Stimulated activated CD8-positive, alpha-beta memory T cell treated with anti-CD3 and anti-CD28 coated beads, Interleukin-2, amount 100 ng/mL, for 48 hours (primary cell): ENCODE measurements at places on chromosomes 1 and 21.

GRCh38 chr21:18826562-18826961 lies 423.0 kb upstream of the TMPRSS15 start:
- no peak for DNase-seq

DNA sequence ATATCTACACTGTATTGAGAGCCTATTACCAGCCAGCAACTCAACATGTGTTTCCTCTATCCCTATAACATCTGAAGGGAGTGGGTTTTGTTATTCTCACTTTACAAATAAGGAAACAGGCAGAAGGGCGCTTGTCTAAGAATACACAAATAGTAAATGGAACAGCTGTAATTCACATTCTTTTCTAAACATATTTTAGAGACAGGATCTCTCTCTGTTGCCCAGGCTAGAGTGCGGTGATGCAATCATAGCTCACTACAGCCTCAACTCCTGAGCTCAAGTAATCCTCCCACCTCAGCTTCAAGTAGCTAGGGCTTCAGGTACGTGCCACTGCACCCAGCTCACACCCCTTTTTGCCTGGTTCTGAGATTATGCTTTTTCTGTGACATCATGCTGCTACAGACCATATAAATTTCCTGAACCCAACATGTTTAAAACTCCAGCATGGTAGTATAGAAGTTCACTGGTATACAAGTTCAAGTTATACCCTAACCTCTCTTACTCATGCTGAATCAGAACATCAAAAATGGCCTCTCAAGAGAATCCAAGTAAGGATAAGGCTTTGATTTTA lies 8.6 kb upstream of the TACSTD2 start:
- DNase-seq = no peak

- DNase-seq = no peak
Measured at GRCh38 chr1:98296681-98297080, 364.8 kb upstream of the SNX7 start.

GRCh38 chr1:54805466-54805865 lies 4.3 kb upstream of the TTC22 start:
- DNase-seq = no peak

GRCh38 chr1:8555582-8555981 lies 237.7 kb downstream of the SLC45A1 start:
- no peak for DNase-seq

DNA sequence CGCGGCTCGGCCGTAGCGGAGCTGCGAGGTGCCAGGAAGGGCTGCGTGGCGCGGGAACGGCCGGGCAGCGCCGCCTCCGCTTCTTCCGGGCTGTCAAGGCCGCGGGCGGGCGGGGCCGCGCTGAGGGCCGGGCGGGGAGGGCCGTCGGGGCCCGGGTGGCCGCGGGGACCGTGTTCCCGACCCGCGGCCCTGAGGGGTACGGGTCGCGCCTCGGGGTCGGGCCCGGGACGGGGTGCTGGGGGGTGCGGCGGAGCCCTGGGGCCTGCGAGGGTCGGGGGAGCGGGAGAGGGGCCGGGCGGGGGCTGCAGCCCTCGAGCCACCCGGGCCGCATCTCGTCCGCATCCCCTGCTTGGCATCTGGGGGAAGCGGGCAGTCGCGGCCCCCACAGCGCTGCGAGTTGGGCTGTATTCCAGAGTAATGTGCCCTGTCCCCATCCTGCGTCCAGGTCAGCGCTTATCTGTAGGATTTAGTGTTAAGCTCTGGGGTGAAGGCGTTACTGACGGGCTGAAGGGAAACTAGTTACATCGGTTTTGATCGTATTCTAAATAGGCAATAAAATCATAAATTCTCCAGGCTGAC lies 379 bp downstream of the RER1 start:
- DNase-seq = no peak

- DNase-seq = no peak
Measured at GRCh38 chr1:40532844-40533424, 1.5 kb downstream of the ZNF684 start.

DNA sequence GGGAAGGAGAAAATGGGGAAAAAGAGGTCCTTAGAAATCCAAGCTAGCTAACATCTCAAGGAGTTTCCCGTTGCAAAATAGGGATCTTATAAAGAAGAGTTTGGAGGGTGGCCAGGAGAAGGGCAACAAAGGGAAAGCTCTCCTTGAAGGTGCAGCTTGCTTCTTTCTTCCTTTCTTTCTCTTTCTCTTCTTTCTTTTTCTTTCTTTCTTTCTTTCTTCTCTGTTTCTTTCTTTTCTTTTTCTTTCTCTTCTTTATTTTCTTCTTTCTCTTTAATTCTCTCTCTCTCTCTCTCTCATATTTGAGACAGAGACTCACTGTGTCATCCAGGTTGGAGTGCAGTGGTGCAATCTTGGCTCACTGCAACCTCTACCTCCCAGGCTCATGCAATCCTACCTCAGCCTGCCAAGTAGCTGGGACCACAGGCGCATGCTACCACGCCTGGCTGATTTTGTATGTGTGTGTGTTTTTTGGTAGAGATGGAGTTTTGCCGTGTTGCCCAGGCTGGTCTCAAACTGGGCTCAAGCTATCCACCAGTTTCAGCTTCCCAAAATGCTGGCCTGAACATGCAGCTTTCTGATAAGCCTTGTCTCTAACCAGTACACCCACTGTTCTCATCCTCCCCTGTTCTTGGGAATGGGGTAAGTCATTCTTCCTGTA lies 44.4 kb downstream of the RNF11 start:
- no peak for DNase-seq

GRCh38 chr1:104797982-104798381 lies 1048.3 kb downstream of the AMY1C start:
- no peak for DNase-seq

GRCh38 chr1:8374812-8375211 lies 56.9 kb downstream of the SLC45A1 start:
- DNase-seq = no peak

DNA sequence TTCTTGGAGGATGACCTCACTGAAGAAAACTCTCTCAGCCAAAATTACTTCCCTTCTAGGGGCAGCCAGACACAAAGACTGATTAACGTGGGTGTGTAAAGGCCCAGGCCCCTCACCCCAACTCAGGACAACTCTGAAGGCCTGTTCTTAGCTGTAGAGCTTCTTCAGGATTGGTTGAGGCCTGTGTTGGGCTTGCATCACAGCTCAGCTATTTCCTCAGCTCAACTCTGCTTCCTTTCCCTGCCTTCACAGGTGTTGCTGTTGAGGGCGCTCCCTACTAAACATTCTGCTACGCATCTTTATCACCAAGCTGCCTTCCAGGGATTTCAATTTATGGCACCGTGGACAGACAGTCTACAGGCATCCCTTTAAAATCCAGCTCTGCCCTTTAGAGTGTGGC lies 36.8 kb downstream of the MAB21L3 start:
- no peak for DNase-seq

DNA sequence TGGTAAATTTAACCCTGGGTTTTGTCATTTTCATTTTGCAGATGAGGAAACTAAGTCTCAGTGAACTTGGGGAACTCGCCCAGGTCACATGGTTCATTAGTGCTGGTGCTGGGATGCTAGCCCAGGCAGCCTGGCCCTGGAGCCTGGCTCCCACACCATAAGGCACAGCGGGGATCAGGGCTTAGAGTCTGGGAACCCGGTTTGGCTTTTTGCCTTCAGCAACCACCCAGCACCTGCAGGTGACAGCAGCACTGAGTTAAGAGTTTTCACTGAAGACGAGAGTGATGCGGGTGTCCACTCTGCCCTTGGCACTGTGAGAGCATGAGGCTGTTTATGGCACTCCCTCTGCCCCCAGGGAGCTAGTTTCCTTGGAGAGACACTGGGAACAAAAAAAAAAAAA lies 18.4 kb upstream of the CD101 start:
- no peak for DNase-seq

DNA sequence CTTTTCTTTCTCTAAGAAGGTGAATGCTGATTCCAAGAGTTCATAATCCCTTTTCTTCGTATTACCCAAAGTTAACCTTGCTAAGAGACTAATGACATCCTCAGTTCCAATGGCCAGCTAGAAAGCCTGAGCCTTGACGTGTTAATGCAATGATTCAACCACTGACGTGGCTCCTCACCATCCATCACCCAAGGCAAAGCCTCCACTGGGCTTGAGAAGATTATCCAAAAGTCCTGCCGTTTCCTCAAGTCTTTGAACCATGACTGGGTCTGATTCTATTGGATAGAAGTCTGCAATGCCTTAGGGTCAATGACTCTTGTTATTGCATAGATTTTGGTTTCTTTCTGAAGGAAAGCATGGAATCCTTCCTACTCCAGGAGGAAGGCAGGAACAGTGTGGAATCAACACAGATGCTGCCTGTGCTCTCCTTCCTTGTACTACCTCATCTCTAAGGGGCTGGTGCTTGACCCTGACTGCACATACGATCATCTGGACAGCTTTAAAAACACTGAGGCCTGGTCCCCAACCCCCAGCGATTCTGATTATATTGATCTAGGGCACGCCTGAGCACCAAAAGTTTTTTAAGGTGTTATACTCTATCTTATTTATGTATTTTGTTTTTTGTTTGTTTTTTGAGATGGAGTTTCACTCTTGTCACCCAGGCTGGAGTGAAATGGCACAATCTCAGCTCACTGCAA lies 69.3 kb upstream of the ANGPTL1 start:
- no peak for DNase-seq

DNA sequence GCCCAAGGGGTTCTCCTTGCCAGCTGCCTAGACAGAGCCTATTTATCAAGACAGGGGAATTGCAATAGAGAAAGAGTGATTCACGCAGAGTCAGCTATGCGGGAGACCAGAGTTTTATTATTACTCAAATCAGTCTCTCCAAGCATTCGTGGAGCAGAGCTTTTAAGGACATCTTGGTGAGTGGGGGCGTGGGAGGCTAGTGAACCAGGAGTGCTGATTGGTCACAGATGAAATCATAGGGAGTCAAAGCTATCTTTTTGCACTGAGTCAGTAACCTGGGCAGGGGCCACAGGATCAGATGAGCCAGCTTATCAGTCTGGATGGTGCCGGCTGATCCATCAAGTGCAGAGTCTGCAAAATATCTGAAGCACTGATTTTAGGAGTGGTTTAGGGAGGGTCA lies 64.8 kb upstream of the MRPS6 start:
- peak; percentile 69 for DNase-seq

GRCh38 chr1:161162806-161163205 lies 3.4 kb upstream of the PPOX start:
- DNase-seq = no peak

DNA sequence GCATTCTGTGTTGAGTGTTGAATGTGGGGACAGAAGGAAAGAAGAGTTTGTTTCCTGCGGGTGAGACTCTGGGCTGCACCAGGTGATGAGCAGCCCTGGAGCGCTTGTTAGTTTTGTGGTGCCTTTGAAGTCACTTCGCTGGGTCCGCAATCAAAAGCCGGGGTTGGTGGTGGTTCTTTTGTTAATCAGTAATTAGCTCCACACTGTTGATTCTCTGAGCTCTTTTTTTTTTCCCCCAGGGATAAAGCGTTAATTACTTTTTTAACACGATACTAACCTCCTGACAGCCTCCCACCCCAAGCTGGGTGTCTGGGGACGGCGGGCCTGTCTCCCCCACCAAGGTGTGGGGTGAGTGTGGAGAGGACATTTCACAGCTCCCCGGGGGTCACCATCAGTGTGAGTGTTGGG lies 56.6 kb downstream of the AGPAT3 start:
- no peak for DNase-seq

GRCh38 chr1:224730965-224731364 lies 114.8 kb downstream of the CNIH3 start:
- DNase-seq = no peak

- no peak for DNase-seq
Measured at GRCh38 chr1:63641615-63642014, 48.4 kb downstream of the PGM1 start.

DNA sequence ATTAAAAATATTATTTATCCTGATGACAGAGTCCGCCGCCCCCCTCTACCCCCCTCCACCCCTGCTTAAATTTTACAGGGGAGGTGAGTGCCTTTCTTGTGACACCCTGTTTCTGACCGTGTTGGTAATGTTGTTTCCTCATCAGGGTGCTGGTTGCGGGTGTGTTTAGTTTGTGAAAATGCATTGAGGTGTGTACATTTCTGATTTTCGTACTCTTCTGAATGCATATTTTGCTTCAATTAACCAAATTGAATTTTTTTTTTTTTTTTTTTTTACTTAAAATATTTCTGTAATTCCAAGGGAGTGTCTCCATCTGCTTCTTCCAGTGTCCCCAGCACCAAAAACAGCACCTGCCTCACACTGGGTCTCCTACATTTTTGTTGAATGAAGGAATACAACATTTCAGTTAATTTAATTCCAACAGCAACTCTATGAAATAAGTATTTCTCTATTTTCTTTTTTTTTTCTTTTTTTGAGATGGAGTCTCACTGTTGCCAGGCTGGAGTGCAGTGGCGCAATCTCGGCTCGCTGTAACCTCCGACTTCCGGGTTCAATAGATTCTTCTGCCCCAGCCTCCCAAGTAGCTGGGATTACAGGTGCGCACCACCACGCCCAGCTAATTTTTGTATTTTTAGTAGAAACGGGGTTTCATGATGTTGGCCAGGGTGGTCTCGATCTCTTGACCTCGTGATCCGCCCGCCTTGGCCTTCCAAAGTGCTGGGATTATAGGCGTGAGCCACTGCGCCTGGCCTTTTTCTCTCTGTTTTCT lies 5.6 kb upstream of the SLC2A1 start:
- no peak for DNase-seq

- DNase-seq = no peak
Measured at GRCh38 chr1:210908257-210908656, 225.7 kb downstream of the KCNH1 start.

DNA sequence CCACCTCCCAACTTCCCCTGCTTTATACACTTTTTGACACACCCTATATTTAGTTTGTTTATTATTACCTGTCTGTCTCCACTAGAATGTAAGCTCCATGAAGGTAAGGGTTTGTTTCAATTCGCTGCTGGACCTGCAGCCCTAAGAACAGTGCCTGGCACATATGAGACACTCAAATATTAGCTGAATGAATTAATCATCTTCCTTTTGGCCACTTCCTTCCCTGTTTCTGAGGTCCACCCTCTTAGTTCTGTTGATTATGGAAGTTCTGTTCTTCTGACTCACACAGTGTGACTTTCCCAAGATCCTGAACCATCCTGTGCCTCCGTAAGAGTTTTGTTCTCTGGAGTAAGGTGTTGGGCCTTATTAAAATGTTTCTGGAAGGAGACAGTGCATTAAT lies 40.4 kb upstream of the GJA5 start:
- no peak for DNase-seq

DNA sequence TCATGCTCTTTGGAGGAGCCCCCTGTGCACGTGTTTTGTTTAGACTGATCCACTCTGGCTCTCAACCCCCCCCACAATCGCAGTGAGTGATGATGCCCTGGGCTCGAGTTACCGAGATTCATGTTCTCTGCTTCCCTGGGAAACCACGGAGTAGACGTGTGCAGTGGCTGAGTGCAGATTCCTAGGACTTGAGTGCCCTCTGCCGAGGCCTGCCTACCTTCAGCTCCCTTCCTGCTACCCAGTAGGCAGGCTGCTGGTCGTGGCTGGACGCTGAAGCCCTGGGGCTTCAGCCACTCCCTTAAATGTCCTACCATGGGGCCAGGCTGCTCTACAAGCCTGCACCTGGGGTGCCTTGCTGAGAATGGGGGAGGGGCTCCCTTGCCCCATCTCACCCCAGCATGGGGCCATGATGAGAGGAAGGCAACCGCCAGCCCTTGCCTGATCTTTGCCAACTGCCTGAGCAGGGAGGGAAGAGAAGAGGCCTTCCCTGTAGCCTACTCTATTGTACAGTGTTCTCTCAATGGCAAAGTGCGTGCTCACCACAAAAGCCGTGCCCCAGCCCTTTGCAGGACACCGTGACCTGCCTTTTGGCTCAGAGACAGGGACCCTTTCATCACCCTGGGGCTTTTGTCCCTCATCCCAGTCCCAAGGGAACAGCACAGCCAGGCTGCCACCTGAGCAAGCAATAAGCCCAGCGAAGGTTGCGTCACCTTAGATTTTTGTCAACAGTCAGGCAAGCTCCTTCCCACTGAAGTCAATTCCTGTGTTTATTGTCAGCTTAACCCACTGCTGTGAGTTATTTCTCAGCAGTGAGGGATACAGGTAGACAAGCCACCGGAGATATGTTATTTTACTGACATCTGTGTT lies 4.1 kb upstream of the GRIK3 start:
- DNase-seq = no peak
